ENCODE measurements at places on chromosomes 1 and 21.
A peak's percentile ranks its signal among the peaks of the same experiment; 100 is the strongest.

GRCh38 chr1:244087611-244088010 is 36.5 kb downstream of the ZBTB18 start:
- DNase-seq = no peak

DNA sequence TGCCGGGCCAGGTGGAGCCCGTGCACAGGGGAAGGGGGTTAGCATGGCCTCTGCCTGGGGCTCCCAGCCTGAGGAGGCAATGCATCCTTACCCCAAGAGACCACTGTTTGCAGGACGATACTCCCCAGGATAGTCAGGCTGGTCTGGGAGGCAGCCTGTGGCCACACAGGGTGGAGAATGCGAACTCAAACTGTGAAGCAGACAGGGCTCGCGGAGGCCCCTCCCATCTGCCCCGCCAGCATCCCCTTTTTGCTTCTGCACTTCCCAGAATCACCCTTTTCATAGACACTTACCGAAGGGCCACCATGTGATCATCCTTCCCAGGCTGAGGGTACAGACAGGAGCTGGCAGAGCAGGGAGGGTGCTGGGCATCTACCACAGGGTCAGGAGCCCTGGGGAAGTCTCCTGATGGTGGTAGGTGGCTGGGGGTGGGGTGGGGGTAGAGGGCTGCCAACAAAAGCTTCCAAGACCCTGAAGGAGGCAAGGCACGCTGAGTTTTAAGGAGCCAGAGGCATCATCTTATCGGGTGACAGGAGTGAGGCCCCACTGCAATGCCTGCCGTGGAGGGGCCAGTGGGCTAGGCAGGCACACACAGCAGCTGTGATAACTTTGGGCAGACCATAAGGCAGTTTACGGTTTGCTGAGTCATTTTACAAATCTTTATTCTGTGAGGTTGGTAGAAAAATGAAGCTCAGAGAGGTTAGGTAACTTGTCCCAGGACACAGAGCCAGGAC is 31.3 kb upstream of the BTG2 start:
- peak; percentile 91 for DNase-seq

DNA sequence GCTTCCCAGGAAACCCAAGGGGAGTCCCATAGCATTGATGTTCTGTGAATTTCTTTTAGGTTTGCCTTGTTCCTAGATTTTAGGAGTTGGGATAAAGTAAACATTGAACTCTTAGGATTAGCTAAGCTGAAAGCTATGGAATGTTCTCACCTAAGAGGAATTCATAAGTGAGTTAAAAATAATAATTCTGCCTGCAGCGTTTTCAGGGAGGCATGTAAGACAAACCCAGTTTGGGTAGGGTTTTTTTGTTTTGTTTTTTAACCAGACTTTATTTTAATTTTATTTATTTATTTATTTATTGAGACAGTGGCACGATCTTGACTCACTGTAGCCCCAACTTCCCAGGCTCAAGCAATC is 28.9 kb upstream of the CD101 start:
- DNase-seq = no peak

- DNase-seq = peak; percentile 52
Observed at GRCh38 chr1:59669752-59670312, 144.9 kb upstream of the HOOK1 start.

DNA sequence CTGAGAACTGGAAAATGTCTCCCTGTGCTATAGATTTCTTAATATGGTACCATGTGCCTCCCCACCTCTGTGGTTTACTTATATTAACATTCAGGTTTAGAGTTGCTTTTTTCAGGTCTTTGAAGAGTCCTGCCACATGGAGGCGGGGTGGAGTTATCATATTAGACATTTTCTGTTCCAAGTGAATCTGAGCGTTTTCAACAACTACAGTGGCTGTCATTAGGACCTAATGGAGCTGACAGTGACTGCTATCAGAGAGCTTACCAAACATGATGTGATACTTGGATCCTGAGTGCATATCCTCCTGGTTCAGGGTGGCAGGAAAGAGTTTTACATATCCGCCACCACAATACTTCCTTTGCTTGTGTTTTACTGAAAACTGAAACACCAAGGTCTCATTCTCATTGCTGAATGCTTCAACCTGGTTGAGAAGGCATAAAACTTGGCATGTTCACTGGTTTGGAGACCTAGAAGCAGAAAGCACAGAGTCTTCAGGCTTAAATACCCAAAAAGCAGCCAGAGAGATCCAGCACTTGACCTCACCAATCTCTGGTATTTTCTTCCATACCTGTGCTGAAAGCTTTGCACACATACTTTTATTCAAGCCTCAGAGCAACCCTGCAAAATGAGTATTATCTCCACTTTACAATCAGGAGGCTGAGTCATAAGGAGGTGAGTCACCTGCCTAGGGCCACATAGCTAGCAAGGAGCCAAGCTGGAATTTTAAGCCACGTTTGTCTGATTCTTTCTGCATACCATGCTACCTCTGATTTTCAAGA is 47.4 kb upstream of the OSBPL9 start:
- DNase-seq = peak; percentile 66

Data from suppressor macrophage (primary cell).